ENCODE measurements at places on chromosomes 7 and 10.

DNA sequence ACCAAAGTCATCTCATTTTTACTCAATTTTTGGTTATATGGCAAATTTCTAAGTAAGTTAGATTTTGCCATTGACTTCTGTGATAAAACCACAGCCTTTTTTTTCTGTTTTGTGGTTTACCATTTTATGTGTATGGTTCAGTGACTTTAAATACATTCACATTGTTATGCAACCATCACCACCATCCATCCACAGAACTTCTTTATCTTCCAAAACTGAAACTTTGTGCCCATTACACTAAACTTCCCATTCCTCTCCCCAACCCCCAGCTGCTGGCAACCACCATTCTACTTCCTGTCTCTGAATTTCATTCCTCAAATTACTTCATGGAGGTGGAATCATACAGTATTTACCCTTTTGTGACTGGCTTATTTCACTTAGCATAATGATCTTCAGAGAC is 280.4 kb upstream of the TCERG1L start:
- no peak for DNase-seq

GRCh38 chr10:4662576-4663161 is 163.3 kb upstream of the AKR1E2 start:
- no peak for DNase-seq

- DNase-seq: no peak
Observed at GRCh38 chr10:95277201-95277570, 13.6 kb downstream of the PDLIM1 start.

DNA sequence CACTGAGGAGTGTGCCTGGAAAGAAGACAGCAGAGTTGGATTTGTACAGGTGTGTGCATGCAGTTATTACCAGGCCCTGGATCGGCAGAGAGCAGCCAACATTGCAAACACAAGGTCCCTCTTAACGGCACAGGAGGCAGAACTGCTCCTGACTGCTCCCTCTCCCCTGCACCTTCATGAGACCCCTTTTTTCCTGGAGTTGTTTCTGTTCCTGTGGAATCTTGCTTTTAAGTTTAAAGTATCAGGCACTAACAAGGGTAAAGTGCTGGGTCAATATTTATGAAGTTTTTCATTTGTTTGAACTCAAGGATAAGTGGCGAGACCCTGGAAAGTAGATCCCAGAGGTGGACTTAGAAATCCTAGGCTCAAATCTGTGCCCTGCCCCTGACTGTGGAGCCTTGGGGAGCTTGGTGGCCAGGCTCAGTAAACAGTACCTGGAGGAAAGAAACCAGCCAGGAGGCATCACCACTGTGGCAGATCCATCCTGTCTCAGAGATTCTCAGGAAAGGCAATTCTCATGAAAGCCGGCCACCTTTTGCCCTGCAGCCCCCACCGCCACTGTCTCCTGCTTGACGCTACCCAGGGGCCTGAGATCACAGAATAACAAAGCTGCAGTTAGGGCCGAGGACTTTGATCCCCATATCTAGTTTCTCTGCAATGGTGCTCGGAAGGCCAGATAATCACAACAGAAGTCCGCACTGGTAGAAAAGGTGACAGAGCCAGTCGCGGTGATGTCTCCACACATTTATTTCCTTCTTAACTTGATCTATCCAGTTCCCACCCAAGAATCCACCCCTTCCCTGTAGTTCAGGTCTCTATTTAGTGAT is 36.7 kb downstream of the DDC start:
- no peak for DNase-seq

GRCh38 chr7:24732646-24733413 is 24.4 kb downstream of the GSDME start:
- no peak for DNase-seq

DNA sequence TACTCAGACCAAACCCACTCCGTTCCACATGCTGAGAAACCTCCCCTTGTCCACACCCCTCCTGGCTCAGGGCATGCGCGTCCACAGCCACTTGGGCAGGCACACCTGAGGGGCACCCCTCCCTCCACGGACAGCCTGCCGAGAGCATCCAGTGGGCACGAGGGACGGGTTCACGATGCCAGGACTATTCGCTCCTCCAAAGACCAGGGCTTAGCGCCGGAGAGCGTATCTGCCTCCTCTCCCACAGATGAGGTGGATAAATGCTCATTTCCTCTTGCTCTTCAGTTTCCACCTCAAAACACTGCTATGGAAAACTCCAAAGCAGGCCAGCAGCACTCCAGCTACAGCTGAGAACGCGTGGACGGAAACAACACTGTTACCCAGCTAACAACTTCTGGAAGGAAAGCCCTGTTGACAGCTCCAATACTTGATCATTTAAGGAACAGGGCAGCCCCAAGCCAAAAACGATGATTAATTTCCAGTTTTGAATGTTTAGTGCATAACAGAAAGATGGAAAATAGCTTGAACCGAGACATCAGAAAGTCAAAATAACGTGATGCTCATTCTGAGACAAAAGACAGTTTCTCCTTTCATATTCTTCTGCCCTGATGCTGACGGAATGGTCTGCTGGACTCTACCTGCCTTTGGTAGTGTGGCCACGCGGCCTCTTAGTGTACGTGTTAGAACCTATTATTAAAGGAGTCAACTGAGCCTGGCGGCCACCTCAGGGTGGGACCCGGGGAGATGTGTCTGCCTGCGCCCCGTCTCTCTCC is 204.7 kb downstream of the DNAJB6 start:
- no peak for DNase-seq

- DNase-seq: no peak
Observed at GRCh38 chr10:79293841-79294581, 53.3 kb upstream of the PPIF start.

- no peak for DNase-seq
Observed at GRCh38 chr7:106239406-106239805, 45.4 kb downstream of the NAMPT start.

Data from activated naive CD4-positive, alpha-beta T cell treated with anti-CD3 and anti-CD28 coated beads, Interleukin-2, amount 50 U/mL, for 16 hours (primary cell).